ENCODE measurements at places on chromosomes 11 and 22. TPM values are rescaled to one million over a fixed set of nuclear protein-coding genes. Genes with fewer than 3 reads are reported as not detected.

Gene TSGA10IP
- total RNA-seq, result not detected

DNA sequence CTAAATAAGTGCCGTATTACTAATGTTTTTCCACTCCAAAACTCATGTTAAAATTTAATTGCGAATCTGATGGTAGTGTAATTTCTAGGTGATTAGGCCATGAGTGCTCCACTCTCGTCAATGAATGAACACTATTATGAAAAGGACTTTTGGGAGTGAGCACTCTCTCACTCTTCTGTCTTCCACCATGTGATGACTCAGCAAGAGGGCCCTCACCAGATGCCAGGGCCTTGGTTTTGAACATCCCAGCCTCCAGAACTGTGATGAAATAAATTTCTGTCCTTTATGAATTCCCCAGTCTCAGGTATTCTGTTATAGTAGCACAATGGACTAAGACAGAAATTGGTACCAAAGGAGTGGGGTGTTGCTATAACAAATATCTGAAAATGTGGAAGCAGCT, 8.1 kb downstream of the JRKL start:
- DNase-seq, result no peak

Gene CREB3L1
- total RNA-seq, result not detected

DNA sequence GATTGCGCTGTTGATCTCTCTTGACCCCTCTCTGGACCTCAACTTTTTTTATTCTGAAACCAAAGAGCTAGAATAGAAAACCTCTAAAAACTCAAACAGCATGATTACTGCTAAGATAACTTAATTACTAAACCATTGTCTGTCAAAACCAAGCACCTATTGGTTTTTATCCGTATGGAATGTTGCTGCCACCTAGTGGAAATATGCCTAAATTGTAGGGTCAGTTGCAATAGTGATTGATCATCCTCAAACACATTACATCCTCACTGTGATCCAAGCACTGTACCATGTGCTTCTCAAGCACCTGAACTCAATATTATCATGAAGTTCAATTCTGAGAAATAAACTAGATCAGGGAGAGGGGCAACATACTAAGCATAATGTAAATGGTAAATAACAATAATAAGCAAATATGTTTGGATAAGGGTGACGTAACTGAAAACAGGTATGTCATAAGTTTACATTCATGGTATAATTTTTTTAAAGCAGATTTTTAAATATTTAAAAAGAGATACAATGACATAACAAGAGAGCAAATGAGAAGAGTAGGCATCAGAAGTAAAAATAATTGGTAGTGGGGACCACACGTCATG, 3.8 kb upstream of the OR5A2 start:
- peak; percentile 6 for DNase-seq

Gene SCGB2A2
- not detected for total RNA-seq

Gene ABCC8
- not detected for total RNA-seq

- no peak for DNase-seq
These were observed 142.4 kb downstream of the CACNA1I start for GRCh38 chr22:39712751-39713525.

- DNase-seq, result peak; percentile 40
These were observed 13.3 kb downstream of the CREB3L1 start for GRCh38 chr11:46290598-46291309.

- no peak for DNase-seq
These were observed 35.9 kb downstream of the KIAA0930 start for GRCh38 chr22:45204819-45205218.

Gene ANO9
- total RNA-seq, result not detected

DNA sequence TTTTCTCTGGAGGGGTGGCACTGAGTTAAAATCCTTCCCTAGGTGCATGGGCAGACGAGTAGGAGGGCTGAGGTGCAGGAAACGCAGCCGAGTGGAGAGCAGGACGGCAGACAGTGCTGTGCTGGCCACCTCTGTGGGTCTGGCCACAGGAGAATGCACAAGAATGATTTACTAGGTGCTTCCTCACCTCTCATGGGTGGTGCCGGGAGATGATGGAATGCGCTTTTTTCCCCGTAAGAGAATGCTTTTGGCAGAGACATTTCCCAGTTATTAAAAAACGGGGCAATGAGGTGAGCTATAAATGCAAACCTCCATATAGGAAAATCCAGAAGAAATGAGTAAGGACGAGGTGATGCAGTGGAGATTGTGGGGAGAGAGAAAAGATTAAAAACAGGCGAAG, 86.1 kb downstream of the ADAMTS15 start:
- DNase-seq, result no peak

DNA sequence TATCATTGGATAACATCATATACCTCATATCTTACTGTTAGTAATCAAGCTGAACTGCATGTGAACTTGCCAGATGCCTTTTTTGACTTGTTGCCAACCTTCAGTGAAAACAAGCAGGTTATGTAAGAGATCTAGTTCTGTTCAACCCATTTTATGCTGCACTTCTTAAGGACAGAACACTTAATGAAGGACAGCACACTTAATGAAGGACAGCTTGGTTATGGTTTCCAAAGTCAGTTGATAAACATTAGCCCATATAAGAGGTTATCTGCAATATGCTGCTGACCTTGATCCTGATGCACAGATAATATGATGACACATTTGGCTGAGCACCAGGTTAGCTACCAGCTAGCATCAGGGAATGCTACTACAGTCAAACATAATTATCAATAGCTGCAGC, 358.7 kb upstream of the PDGFD start:
- DNase-seq, result no peak

DNA sequence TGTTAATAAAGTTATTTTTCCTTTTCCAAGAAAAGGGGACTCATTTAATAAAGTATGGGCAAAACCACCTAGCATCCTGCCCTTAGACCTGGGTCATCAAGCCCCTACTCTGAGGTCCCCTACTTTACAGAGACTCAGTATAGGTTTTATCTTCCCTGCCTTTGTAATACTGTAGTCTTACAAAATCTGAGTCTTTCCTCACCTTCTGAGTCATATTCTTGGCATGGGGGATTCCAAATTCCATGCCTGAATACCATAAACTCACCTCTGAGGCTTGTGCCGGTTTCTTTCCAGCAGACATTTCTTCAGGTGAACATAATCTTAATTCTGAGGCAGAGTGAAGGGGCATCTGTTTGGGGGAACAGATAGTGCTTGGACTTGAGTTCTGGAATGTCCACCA, 282.5 kb downstream of the KCNA4 start:
- DNase-seq, result no peak

GRCh38 chr11:45543808-45544422, 121.5 kb downstream of the CHST1 start:
- no peak for DNase-seq

Gene AQP11
- 6.3 TPM for total RNA-seq

Gene KLHDC7B
- total RNA-seq, result not detected

DNA sequence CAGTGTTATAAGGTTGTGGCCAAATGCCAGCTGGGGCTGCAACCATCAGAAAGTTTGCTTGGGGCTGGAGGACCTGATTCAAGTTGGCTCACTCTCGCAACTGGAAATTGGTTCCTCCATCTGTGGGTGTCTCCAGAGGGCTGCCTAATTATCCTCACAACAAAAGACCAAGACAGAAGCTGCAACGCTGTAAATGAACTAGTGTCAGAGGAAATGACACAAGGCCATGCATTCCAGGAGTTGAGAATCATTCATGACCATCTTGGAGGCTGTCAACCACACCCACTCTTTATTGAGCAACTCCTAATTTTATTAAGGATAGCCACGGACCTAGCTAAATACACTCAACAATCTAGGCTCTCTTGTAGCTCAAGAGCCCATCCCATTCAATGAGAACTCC, 1060.8 kb downstream of the OPCML start:
- no peak for DNase-seq

DNA sequence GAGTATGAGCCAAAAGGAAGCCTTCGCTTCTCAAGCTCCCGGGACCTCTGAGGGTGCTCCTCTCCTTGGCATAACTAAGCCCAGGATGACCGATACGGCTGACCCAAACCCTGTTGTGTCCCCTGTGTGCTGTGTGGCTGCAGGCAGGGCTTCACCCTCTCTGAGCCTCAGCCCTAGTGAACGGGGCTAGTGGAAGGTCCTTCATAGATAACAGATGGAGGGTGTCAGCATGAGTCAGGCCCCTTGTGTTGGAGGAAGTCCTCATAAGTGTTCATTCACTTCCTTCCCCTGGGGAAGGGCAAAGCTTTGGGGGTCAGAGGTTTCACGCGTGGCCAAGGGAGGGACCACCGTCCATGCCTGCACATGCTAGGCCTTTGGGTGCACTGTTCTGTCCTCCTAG, 21.5 kb downstream of the SHISAL1 start:
- no peak for DNase-seq

DNA sequence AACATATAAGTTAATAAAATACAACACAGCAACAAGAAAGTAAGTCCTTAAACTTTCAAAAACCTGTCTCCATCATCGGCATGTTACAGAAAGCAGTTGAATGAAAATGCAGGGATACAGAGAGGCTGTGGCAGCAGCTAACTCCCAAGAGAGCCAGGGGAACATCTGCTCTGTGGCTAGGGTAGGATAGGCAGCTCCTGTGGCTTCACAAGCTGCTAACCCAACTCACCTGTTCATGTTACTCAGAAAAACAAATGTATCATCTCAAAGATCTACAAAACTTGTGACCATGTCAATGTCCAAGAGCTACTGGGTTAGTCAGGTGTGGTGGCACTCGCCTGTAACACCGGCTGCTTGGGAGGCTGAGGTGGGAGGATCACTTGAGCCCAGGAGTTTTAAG, 15.2 kb upstream of the PLAAT3 start:
- DNase-seq, result no peak

DNA sequence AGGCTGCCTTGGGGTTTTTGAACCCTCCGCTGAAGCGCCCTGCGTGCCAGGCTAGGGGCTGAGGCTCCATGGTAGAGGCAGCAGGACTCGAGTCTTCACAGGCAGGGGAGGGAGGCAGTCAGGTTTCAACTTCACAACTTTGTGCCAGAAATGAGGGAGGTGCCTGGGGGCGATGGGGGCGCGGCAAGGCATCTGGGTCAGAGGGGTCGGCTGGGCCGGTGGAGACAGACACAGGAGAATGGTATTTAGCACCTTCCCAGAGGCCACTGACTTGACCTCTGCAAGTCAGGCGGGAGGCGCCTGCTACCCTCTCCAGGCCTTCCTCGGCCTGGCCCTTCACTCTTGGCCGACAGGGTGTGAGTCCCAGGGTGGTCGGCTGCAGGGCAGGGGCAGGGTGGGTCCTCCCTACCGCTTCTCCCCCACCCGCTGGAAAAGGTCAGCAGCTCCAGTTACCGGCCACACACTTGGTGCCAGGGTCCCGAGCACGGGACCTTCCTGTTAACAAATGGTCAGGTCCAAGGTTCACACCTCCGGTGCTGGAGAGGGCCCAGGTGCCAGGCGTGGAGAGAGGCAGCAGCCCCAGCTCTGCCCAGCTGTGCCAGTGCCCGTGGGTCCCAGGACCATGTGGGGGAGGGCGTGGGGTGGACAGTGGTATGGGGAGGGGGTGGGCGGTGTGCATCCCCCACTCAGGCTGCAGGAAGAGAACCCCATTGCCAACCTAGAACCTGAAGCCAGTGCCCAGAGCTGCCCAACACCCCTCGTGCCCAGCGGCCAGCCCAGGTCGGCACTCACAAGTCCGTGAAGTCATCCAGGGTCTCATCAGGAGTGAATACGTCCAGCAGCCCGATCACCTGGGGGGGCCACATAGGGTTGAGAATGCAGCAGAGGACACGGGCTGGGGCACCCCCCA, 3.8 kb downstream of the MAPK12 start:
- no peak for DNase-seq

DNA sequence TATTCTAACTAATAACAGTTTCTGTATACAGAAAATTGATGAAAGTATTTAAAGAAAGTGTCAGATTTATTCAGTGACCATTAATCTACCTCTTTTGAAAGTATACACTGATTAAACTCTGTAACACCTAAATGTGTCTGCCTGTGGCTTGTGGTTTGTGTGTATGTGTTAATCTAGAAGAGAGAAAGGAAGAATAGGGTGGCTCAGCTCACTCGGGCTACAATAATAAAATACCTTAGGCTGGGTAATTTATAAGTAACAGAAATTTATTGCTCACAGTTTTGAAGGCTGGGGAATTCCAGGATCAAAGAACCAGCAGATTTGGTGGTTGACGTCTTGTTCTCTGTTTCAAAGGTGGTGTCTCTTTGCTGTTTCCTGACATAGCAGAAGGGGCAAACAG, 13.6 kb upstream of the OR5AS1 start:
- no peak for DNase-seq

- no peak for DNase-seq
These were observed 64.0 kb downstream of the PARVA start for GRCh38 chr11:12441231-12441861.

Gene PRSS23
- total RNA-seq, result 67.9 TPM

Gene OR8D4
- total RNA-seq, result not detected

GRCh38 chr11:75342966-75343870, 8.2 kb downstream of the ARRB1 start:
- peak; percentile 40 for DNase-seq

DNA sequence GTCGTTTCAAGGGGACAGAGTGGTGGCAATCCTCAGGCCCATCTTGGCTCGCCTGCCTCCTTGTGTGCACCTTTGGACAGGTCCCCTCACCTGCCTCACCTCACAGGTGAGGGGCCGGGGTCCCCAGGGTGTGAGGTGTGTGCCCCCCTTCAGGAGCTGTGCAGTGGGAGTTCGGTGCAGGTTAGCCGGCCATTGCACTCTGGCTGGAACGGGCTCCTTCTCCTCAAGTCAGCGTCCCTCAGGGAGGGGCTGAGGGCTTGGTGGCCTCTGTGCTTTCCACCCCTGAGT, 269.1 kb downstream of the TBC1D22A start:
- DNase-seq, result no peak

DNA sequence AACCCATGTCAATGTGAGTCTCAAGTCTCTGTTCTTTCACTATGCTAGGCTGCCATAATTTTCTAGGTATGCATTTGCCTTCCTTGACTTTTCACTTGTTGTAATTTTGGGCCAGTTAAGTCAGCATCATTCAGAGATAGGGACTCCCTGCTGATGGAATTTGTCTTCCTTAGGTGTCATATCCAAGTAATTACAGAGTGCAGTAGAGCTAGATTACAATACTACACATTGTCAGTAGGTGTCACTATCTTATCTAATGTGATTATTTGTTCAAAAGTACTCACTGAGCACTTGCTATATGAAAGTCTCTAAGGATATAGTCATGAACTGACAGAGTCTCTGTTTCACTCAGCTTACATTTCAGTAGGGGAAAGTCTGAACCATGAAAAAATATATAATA, 25.0 kb upstream of the SYN3 start:
- no peak for DNase-seq

Gene MS4A15
- not detected for total RNA-seq

- DNase-seq, result no peak
These were observed 314.0 kb upstream of the CTSC start for GRCh38 chr11:88651556-88651955.

- DNase-seq, result no peak
These were observed 207.6 kb downstream of the MIAT start for GRCh38 chr22:26865021-26865420.
